D341Med (cell line): ENCODE measurements at places on chromosomes 7 and 10.

GRCh38 chr7:130351791-130352090 lies 7.1 kb downstream of the CPA5 start:
- DNase-seq: no peak

DNA sequence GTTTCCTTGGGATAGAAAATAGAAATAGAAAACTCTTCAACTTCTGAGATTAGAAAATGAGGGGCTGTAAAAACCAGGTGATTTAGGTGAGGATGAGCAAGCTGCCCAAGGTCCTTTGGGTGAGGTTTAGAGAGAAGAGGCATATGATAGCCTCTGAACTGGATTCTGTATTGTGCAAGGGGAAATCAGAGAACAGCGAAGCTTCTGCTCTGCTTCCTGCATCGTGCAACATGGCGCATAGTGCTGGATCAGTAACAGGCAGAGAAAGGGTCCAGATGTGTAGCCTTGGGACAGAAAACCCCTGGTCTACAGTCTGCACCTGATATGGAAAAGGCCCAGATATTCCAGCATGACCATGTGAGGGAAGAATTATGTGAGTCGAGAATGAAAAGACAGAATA lies 121.7 kb downstream of the MBL2 start:
- no peak for DNase-seq

DNA sequence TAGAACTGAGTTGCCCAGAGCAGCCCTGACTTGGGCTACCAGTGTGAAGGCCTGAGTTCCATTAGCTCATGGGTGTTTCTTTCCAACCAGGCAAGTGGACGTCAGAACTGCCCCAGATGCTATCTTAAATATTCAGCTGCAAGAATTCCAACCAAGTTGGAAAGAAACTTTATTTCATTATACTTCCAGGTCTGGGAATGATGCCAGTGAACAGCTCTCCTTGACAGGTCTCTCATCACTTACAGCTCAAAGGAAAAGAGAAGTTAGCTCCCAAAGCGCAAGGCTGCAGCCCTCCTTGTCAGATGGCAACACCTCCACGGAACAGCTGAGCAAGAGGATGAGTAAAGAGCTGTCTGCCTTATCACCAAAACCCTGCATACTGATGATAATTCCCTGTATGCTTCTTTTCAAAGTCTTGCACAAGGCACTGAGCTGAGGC lies 255.5 kb upstream of the AOAH start:
- no peak for DNase-seq

DNA sequence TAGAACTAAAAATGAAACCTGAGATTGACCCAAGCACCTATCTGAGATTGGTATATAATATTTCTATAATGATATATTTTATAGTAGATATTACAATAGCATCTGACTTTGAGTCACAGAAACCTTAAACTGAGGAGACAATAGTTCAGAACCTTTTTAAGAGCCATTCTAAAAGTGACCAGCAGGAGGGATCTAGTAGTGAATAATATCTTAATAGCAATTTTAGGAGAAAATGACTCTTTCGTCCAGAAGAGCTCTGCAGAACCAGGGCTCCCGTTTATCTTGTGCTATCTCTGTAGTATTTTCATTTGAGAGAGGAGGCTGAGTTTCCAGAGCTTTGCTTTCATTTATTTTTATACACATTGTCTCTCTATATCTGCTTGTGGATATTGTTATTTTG lies 68.1 kb downstream of the PODXL start:
- no peak for DNase-seq

DNA sequence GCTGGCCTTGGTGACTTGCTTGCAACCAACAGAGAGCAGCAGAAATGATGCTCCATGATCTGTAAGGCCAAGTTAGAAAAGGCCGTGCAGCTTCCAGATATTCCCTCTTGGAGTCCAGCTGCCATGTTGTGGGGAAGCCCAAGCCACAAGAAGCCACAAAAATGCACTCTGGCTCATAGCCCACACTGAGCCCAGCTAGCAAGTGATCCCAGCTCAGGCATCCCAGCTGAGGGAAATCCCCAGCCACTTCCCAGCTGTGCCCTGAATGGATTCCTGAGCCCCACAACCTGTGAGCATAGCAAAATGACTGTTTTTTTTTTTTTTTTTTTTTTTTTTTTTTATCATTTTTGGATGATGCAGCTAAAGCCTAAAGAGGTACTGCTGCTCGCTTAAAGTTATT lies 11.1 kb upstream of the SDK1 start:
- DNase-seq: no peak

- no peak for DNase-seq
Measured at GRCh38 chr10:34681933-34682332, 133.2 kb downstream of the PARD3 start.

DNA sequence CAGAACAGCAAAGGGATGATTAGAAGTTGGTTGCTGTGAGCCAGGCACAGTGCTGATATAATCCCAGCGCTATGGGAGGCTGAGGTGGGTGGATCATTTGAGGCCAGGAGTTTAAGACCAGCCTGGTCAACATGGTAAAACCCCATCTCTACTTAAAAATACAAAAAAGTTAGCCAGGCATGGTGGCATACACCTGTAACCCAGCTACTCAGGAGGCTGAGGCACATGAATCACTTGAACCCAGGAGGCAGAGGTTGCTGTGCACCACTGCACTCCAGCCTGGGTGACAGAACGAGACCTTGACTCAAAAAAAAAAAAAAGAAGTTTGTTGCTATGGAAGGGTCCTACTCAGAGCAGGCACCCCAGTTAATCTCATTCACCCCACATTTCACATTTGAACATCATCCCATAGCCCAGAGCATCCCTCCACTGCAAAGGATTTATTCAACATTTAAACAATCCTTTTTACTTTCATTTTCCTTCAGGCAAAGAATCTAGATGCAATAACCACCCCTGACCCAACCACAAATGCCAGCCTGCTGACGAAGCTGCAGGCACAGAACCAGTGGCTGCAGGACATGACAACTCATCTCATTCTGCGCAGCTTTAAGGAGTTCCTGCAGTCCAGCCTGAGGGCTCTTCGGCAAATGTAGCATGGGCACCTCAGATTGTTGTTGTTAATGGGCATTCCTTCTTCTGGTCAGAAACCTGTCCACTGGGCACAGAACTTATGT lies 4.1 kb downstream of the IL6 start:
- no peak for DNase-seq

GRCh38 chr10:72729528-72729927 lies 37.6 kb downstream of the MCU start:
- DNase-seq: no peak

DNA sequence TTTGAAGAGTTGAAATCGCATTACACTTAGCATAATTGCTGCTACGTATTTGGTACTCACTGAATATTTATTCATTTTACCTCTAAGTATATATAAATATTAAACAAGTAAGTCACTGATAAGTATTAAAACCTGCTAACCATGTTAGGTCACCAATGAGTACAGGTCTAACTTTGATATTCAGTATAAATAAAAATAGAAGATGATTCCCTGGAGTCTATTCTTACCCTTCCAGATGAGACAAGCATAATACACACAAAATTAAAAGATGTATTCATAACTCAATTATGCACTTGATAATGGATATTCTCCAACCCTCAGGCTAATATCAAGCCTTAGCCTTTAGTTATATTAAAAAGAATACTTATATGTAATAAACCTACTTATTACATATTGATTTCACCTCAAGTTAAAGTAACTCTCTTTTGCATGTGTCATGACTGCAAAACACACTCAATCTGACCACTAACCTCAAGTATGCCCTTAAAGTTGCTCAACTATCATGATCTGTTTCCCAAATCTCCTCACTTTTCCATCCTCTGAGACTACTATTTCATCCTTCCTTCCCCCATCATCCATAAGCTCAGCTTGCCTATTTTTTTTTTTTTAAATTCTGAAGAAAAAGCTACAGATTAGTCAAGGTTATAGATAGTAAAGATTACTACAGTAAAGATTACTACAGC lies 46.8 kb downstream of the IPMK start:
- no peak for DNase-seq

- DNase-seq: no peak
Measured at GRCh38 chr7:84642611-84643010, 448.0 kb upstream of the SEMA3A start.

DNA sequence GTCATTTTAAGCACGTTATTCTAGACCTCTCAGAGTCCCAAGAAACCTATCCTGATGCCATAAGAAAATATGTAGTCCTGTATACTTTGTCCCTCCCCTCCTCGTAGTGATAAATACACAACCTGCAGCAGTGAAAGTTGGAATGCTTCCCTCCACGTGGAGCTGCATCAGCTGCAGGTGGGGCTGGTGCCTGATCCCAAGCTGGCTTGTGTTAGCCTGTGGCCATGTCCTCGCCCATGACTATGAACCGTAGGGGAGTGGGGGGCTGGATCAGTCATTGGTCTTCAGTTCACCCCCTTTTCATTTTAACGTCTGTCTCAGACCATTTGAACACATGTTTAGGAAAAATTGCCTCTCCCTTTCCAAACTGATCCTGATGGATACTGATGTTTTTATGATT lies 171.4 kb upstream of the HABP2 start:
- no peak for DNase-seq

DNA sequence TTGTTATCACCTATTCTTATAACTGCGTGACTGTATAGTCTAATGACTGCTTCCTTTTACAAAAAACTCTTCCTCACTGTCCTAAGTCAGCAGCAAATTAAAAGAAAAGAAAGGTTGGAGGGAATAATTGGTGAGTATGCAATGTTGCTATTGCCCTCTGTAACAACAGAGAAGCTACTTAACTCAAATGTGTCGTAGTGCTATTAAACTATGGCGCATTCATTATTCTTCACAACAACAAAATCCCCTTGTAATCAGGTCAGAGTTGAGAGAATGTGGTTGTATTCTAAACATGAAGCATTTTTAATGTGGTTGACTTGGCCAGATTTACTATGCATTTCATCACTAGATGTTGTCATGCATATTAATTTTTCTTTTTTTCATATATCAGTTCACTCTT lies 897.8 kb upstream of the PHF14 start:
- no peak for DNase-seq

- no peak for DNase-seq
Measured at GRCh38 chr10:97356318-97356914, 21.9 kb upstream of the FRAT2 start.
